ENCODE measurements at places on chromosomes 6 and 20. TPM values are rescaled to one million over a fixed set of nuclear protein-coding genes. Genes with fewer than 3 reads are reported as not detected.

- H3K4me1 ChIP-seq: no peaks in the 10 kb centered on the region
- DNase-seq: no peak
- no peaks in the 10 kb centered on the region for H3K36me3 ChIP-seq
- no peak overlapping the region for H3K27ac ChIP-seq
- no peak overlapping the region for H3K4me3 ChIP-seq
These were observed 116.9 kb downstream of the SLX4IP start for GRCh38 chr20:10551732-10552724.

DNA sequence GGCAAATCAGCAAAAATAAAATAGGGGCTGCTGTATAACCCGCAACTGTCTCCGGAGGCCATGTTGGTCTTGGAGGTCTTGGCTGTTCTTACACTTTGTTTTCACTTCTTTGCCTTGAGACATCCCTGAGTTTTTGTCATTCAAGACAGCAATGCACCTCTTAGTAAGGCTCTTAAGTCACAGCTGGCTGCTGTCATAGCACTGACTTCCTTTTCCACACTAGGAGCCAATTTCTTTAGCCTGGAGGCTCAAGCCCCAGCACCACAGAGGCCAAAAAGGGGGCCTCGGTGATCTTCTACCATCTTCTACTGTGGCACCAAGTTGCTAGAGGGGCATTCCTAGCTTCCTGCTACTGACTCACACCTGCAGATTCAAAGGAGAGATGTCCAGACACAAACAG is 536.3 kb downstream of the CDH26 start:
- H3K27me3 ChIP-seq: no peaks in the 10 kb centered on the region
- no peaks in the 10 kb centered on the region for H3K4me1 ChIP-seq
- no peak overlapping the region for H3K4me3 ChIP-seq
- H3K27ac ChIP-seq: no peak overlapping the region
- no peak for DNase-seq
- no peaks in the 10 kb centered on the region for H3K36me3 ChIP-seq

GRCh38 chr20:37911838-37912281 is 8.9 kb downstream of the VSTM2L start:
- no peaks in the 10 kb centered on the region for H3K36me3 ChIP-seq
- no peak overlapping the region for H3K4me3 ChIP-seq
- H3K27me3 ChIP-seq: peaks cover 3% of the 10 kb centered on the region
- no peak overlapping the region for H3K27ac ChIP-seq
- no peaks in the 10 kb centered on the region for H3K4me1 ChIP-seq

DNA sequence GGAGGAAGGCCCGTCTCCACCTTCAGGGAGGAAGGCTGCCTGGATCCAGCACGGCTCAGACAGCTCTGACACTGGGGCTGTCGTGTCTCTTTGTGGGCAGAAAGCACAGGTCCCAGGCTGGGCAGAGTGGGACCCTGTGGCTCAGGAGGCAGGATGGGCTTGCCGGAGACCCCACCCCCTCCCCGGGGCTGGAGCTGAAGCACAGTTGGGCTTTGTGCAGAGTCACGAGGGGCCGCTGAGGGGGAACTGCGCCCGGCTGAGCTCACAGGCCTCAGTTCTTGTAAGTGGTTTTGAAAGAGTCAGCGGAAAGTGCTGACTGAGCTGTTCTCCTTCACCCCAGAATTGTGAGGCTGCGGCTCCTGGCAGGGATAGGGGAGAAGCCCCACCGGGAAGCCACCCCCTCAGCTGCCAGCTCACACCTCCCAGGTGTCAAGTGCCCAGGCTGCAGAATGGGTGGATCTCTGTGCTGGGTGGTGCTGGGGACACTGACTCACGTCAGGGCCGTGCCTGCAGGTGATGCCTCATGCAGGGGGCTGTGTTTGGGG is 145.5 kb upstream of the RNF24 start:
- H3K27ac ChIP-seq: peak overlapping the region; percentile 6
- H3K4me3 ChIP-seq: no peak overlapping the region
- H3K27me3 ChIP-seq: no peaks in the 10 kb centered on the region
- DNase-seq: no peak
- H3K4me1 ChIP-seq: no peaks in the 10 kb centered on the region
- H3K36me3 ChIP-seq: no peaks in the 10 kb centered on the region

- no peaks in the 10 kb centered on the region for H3K4me1 ChIP-seq
- no peaks in the 10 kb centered on the region for H3K36me3 ChIP-seq
- no peak overlapping the region for H3K4me3 ChIP-seq
These were observed 1.0 kb upstream of the TAGAP start for GRCh38 chr6:159045801-159046200.

GRCh38 chr20:56755201-56755600 is 126.1 kb downstream of the TFAP2C start:
- H3K27me3 ChIP-seq: peaks cover 6% of the 10 kb centered on the region
- DNase-seq: no peak
- H3K36me3 ChIP-seq: no peaks in the 10 kb centered on the region
- H3K4me1 ChIP-seq: no peaks in the 10 kb centered on the region
- no peak overlapping the region for H3K4me3 ChIP-seq

- H3K4me3 ChIP-seq: no peak overlapping the region
- H3K27me3 ChIP-seq: no peaks in the 10 kb centered on the region
- H3K4me1 ChIP-seq: no peaks in the 10 kb centered on the region
- no peaks in the 10 kb centered on the region for H3K36me3 ChIP-seq
These were observed 195.0 kb downstream of the SYNDIG1 start for GRCh38 chr20:24664266-24664986.

DNA sequence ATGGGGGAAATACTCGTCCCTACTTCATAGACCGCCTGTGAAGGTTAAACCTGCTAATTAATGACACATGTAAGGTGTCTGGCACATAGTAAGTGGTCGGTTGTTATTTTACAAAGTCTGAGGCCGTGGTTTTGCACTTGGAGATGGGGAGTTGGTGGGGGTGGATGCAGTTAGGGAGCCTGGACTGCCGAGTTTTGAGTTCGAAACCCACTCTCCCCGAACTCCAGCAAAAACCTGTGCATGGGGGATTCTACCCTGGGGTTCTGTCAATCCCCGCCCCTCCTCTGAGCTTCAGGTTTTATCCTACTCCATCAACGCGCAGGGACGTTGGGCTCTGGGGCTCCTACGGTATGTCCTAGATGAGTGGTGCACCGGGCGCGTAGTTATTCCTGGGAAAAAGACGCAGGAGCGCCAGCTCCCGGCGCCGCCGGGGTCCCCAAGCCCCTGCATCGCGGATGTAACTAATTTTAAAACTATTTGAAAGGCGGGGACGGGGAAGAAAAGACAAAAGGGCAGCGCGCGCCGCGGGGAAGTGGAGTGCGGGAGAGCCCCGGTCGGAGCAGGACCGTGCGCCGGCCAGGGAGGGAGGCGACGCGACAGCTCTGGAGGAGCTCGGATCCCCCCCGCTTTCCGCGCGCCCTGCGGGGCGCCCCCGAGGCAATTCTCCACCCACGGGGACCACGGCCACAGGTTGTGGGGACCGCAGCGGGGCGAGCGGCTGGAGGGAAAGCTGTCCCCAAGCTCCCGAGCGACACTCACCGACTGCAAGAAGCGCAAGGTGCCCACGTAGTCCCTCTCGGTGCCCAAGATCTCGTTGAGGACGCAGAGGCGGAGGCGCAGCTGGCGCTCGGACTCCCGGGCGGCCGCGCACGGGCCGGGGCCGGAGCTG is 672 bp downstream of the PREX1 start:
- H3K4me1 ChIP-seq: no peaks in the 10 kb centered on the region
- H3K27me3 ChIP-seq: no peaks in the 10 kb centered on the region
- DNase-seq: no peak
- H3K36me3 ChIP-seq: no peaks in the 10 kb centered on the region

DNA sequence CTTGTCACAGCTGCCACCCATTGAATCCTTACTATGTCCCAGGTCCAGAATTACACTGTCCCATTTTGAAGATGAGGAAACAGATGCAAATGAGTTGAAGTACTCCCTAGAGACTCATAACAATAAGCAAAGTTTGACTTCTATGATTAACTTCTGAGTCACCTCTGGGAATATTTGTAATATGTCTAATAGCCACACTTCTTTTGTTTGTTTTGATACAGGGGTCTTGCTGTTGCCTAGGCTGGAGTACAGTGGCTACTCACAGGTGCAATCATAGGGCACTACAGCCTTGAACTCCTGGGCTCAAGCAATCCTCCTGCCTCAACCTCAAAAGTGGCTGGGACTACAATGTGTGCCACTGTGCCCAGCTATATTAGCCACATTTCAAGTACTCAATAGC is 11.4 kb upstream of the SOX12 start:
- H3K4me1 ChIP-seq: no peaks in the 10 kb centered on the region
- H3K36me3 ChIP-seq: no peaks in the 10 kb centered on the region
- no peak overlapping the region for H3K27ac ChIP-seq
- H3K27me3 ChIP-seq: no peaks in the 10 kb centered on the region
- no peak for DNase-seq

- DNase-seq: no peak
- no peak overlapping the region for H3K4me3 ChIP-seq
- no peak overlapping the region for H3K27ac ChIP-seq
- H3K36me3 ChIP-seq: no peaks in the 10 kb centered on the region
- H3K4me1 ChIP-seq: no peaks in the 10 kb centered on the region
- H3K27me3 ChIP-seq: no peaks in the 10 kb centered on the region
These were observed 105.1 kb upstream of the HCRTR2 start for GRCh38 chr6:55069132-55069781.

RFX6 gene
- total RNA-seq: not detected

ISM1 gene
- total RNA-seq: 18.7 TPM

COL12A1 gene
- total RNA-seq: 281 TPM

PRSS35 gene
- total RNA-seq: not detected

RBPJL gene
- not detected for total RNA-seq

MATN4 gene
- total RNA-seq: 1.6 TPM

KCNB1 gene
- total RNA-seq: 3.9 TPM
